Cerebellum (tissue), 4 donors: ENCODE measurements at places on chromosomes 5 and 9. TPM values are rescaled to one million over a fixed set of nuclear protein-coding genes. Genes with fewer than 3 reads are reported as not detected.

DNA sequence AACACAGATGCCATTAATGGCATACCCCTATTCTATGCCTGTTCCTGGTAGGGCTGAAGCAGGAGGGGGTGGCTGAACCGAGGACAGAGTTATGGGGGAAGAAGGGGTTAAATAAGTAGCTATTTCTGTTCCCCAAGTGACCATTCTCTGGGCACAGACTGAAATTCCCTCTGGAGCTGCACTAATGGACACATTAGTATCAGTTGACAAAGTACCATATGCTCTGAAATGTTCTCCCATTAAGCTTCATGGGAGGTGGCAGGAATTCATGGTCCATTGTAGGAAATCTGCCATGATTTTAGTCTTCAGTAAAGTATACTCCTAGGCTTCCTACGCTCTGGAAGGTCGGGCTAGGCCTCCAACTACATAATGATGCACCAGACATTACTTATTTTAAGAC lies 10.5 kb upstream of the FRMPD1 start:
- no peak for DNase-seq

GRCh38 chr5:51227963-51228470 lies 155.2 kb upstream of the ISL1 start:
- no peak for DNase-seq

DNA sequence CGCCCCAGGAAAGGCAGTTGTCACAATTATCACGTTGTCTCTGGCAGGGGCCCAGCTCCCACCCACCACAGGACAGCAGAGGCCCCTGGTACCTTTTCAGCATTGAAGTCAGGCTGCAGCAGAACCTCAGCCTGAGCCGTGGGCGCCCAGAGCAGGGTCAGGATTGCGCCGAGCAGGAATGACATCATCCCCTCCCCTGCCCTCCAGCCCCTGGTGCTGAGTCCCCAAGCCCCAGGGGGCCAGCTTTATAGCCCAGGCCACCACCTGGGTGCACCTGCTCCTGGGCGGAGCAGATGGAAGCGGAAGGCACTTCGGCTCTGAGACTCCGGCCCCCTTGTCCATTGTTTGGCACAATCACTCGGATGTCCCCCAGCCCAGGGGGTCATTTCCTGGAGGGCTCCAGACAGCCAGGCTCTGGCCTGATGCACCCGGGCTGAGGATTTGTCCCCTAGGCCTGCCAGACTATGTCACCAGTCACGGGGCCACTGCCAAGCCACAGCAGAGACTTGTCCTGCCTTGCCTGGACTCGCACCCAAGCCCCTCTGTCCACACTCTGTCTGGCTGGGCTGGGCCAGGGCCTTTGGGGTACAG lies at the start of gene LCN15:
Gene LCN15, minus strand, starts transcription at position 218 of the 591 bp plus-strand sequence. Its CDS starts 30 bp downstream, at position 188.
- DNase-seq: no peak

GRCh38 chr9:107721705-107722245 lies 232.2 kb upstream of the KLF4 start:
- DNase-seq: no peak

DNA sequence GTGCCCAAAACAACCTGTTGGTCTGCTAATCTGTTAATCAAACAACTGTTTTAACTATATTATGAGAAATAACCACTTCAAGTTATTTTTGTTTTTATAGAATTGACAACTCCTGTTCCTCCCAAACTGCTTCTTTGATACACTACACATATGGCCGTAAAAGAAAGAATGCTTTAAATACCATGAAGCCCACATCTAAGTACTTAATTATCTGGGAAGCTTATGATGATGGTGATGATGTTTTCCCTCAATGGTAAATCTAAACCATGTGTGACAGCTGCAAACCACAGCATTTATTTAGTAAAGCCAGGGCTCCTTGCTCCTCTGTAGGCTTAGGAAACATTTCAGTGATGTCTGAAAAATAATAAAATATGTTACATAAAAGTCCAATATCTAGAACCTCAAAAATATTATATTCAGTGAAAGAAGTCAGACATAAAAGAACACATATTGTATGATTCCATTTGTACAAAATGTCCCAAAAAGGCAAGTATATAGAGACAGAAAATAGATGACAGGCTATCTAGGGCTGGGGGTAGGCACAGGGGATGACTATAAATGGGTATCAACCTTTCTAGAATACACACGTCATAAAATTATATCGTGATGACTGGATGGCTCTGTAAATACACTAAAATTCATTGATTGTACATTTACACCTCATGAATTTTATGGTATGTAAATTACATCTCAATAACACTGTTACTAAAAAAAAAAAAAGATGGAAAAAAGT lies 154.1 kb downstream of the EFNA5 start:
- no peak for DNase-seq

DNA sequence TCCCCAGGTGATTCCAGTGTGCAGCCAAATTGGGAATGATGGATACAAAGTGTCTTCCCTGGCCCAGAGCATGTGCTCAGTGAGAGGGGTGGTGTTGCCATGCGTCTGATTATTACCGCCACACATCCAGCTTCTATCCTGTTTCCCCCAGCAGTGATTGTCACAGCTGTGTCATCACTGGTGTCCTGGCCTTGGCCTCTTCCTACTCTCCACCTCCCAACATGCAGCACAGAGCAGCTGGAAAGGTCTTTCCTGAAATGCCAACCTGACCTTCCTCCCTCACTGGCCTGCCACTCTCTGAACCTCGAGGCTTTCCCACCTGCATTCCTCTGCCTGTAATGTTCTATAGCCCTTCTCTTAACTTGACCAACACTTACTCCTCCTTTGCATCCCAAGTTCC lies 60.0 kb downstream of the TMOD1 start:
- DNase-seq: no peak

- DNase-seq: no peak
These were observed 180.0 kb upstream of the KLF9 start for GRCh38 chr9:70594386-70594944.

DNA sequence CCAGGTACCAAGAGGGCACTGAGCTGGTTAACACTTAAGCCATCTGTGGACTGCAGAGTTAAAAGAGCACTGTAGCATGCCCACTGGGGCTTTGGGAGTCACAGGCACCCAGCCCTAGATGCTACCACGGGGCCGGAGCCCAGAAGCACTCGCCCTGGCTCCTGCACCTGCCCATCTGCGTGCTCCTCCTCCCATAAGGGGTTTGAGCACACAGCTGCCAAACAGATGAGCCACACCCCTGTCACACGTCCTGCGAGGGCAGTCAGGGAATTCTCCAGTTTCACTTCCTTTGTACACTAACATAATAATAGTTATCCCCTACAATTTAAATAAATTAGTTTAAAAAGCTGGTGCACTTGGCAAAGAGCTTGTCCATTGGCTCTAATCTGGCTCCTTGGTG lies 4.5 kb upstream of the PCA3 start:
- DNase-seq: no peak

DNA sequence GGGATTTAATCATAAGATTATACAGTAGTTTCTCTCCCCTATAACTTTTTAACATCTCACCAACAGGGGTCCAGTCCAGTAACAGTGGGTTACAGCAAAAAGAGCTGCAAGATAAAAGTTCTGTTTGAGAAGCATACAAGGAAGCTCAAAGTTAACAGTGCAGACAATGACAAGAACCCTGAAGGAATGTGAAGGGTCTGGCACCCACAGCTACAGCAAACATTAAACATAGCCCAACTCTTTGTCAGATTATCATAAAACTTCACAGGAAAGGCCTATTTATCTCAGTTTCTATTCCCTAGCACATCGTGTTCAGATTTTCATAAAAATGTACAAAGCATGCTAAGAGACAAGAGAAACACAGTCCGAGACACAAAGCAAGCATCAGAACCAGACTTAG lies 309.4 kb downstream of the DIRAS2 start:
- DNase-seq: no peak

DNA sequence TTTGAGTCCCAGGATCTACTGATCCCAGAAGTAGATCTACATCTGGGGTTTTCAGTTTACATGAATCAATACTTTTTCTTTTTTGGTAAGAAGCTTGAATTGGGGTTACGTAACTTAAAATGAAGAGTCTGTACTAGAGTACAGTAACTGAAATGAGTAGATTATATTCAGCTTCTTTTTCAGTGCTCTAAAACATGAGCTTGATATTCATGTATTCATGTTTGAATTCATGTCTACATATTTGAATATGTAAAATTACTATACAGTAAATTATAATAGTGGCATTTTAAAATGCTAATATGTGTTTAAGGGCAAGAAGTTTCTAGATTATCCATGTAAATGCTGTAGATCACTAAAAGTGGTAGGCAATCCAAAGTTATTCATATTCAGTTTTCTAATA lies 14.8 kb downstream of the POU5F2 start:
- DNase-seq: no peak

DNA sequence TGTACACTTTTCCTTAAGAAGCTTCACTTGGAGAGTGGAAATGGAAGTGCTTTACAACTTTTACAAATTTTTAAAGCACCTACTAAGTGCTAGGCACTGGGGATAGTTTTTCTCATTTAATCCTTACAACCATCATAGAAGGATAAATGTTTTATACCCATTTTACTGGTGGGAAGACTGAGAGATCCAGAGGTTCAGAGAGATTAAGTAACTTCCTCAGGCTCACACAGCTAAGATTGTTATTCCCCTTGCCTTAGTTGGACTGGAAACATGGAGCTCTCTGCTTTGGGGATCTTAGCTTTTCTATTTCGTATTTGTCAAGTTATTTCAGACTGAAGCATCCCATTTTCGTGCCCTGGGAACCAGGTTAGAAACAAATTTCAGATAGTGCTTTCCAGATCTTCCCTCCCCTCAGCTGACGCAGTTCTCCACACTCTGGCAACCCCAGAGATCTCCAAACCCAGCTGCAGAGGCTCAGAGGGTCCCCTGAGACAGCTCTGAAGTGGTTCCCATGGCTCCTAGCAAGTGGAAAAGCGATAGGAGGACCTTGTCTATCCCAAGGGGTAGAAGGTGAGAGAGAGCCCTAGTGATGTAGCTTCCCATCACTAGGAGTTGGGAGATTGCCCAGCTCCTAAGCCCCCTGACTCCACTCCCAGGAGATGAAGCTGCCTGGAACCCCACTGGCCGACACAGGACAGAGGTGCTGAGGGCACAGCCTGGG lies 16.2 kb upstream of the GABBR2 start:
- no peak for DNase-seq

GRCh38 chr5:2017540-2018389 lies 135.0 kb upstream of the IRX4 start:
- no peak for DNase-seq

- no peak for DNase-seq
These were observed 2375.8 kb downstream of the MAT2B start for GRCh38 chr5:165881259-165881658.

GRCh38 chr5:94715768-94716167 lies 97.3 kb downstream of the SLF1 start:
- no peak for DNase-seq

DNA sequence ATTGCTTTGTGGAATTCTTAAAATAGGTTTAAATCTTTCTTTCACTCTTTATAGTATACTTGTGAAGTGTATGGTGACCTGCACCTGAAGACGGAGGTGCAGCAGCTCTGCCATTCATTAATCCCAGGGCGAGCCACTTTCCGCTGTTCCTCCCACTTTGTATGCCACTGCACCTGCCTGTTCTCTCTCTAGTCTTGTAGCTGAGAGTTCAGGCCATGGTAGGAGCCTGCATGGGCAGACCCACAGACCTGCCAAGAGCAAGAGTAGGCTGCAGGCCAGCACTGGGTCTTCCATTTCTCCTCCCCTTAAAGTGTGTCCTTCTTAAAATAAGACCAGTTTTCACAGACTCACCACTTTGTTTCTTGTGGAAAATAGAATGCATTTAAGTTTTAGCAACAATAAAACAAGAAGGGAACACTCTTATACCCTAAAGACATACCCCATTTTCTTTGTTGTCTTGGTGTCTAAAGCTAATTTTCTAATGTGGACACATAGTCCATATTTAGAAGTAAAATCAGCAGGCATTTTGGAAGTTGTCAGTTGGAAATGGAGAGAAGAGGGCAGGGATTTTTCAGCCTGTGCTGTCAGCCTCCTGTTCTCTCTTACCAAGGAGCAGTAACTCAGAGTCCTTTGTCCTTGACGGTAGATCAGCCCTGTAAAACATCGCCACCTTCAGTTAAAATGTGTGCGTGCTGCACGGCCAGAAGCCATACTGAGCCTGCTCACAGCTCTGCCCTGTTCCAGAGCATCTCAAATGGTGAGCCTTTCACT lies 103.2 kb downstream of the SNCAIP start:
- peak; percentile 83 for DNase-seq

DNA sequence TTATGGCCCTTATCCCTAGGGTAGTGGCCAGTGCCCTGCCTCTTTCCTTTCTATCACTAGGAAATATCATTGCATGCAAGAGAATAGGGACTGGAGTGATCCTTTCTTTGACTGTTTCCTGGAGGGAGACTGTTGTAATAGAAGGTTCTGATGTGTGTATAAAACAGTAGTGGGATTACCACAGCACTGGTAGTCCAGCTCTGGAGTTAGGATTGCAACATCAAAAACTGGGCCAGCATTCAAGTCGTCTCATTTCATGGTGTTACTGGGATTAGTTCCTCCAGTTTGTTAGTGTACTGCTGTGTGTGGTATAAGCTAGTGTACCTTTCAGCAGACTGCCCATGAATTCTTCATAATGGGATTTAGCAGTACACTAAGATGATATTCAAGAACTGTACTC lies 45.8 kb downstream of the KIAA1958 start:
- DNase-seq: no peak

Gene CDH6
- 13.5 TPM for total RNA-seq

Gene FUT7
- total RNA-seq: 0.09 TPM

Gene IL4
- total RNA-seq: not detected

Gene DUSP1
- 36.9 TPM for total RNA-seq

Gene STKLD1
- 2.0 TPM for total RNA-seq

Gene PCDHGB1
- 16.8 TPM for total RNA-seq

Gene PCDHGB3
- total RNA-seq: 21.2 TPM
